Caudate nucleus (tissue), 63 donors: ENCODE measurements at places on chromosomes 11 and 22.

DNA sequence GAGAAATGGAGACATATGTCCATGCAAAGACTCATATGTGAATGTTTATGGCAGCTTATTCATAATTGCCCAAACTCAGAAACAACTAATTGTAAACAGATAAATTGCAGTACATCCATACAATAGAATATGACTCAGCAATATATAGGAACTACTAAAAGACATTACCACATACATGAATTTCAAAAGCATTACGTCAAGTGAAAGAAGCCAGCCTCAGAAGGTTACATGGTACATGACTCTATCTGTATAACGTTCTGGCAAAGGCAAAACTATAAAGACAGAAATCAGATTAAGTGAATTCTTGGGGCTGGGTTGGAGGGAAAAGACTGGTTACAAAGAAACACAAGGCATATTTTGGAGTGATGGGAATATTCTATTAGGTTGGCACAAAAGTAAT lies 7.2 kb downstream of the KCTD21 start:
- DNase-seq: no peak

- DNase-seq: no peak
These were observed at the start of gene ELF5 for GRCh38 chr11:34513682-34514449. TSS of gene ELF5 (minus strand) at chr11:34513794. CDS start at chr11:34505749, 8,045 bp downstream.

GRCh38 chr22:32801537-32802236 lies at the start of gene TIMP3:
TSS of gene TIMP3 (plus strand) at chr22:32801705. CDS start at chr22:32802002, 297 bp downstream.
- peak; percentile 81 for DNase-seq

GRCh38 chr11:64879244-64879900 lies 951 bp upstream of the EHD1 start:
- peak; percentile 63 for DNase-seq

GRCh38 chr11:109994907-109995306 lies 98.3 kb upstream of the ZC3H12C start:
- DNase-seq: no peak

DNA sequence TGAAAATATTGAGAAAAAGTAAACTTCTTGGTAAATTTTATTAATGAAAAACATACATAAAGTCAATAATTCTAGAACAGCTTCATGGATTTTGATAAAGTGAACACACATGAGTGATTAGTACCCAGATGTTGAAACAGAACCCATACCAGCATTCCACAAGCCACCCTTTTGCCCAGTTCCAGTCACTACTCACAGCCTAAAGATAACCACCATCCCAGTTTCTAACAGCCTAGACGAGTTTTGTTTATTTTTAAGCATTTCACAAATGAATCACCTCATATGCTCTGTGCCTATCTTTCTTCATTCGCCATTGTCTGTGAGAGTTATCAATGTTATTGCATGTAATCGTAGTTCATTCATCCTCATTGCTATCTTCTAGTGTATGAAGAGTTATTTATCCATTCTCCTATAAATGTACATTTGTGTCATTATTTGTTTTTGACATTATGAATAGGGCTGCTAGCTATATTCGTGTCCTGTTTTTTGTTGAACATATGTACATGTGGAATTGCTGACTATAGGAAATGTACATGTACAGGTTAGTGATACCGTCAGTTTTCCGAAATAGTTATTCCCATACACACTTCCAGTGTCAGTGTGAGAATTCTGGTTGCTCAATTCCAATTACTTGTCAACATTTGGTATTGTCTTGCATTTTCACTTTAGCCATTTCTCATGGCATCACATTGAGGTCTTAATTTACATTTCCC lies 44.5 kb upstream of the TEAD1 start:
- no peak for DNase-seq

DNA sequence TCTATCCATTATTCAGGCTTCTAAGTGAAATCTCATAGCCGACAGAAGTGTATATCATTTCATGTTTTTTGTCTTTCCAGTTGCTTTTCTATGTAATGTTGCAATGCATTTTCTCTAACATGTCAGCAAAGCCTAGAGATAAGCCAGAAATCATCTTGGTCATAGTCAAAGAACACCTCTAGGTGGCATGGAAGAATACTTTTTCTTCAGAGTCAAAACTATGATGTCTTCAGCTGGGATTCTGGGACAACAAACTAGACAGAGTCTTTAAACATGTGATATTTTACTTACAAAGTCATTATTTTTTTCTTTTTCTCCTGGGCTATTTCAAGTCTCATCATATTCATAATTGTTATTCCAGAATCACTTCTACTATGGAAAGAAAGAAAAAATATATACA lies 4.4 kb downstream of the GAS2 start:
- DNase-seq: no peak

DNA sequence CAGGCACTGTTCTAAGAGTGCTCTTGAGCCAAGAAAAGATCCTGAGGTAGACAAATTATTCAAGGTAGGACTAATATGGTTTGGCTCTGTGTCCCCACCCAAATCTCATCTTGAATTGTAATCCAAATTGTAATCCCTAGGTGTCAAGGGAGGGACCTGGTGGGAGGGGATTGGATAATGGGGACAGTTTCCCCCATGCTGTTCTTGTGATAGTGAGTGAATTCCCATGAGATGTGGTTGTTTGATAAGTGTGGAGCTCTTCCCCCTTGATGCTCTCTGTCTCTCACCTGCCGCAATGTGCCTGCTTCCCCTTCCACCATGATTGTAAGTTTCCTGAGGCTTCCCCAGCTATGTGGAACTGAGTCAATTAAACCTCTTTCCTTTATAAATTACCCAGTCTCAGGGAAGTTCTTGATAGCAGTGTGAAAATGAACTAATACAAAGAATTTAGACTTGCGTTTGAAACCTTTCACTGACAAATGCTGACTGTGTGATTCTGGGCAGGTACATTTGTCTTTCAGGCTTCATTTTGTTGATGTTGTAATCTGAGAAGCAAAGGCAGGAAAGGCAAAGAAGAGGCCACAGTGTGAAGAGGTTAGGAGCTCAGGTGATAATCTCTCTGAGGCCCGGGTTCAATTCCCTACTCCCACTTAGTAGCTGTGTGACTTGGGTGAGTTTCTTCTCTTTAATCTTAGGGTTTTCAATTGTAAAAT lies 115.8 kb upstream of the PAX6 start:
- no peak for DNase-seq

DNA sequence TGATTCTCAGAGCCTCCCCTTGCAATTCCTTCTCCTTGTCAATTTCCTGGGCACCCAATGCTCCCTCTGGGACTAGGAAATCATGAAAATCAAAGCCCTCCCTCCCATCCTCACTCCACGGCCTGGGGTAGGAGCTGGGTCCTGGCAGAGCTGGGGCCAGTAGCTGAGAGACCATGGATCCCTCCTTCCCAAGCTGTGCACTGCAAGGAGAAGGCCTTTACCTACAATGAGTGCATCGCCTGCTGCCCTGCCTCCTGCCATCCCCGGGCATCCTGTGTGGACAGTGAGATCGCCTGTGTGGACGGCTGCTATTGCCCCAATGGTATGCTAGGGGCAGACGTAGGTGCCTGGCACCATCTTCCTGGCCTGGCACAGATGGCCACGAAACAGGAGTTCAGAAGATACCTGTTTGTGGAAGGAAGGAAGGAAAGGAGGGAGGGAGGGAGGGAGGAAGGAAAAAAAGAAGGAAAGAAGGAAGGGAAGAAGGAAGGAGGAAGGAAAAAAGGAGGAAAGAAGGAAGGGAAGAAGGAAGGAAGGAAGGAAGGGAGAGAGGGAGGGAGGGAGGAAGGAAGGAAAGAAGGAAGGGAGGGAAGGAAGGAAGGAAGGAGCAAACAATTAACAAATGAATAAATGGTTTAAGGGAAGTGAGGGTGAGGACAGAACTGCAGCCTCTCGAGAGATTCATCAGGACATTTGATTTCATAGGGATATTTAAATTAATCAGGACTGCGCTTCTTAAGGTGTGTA lies 12.5 kb downstream of the OTOG start:
- no peak for DNase-seq

DNA sequence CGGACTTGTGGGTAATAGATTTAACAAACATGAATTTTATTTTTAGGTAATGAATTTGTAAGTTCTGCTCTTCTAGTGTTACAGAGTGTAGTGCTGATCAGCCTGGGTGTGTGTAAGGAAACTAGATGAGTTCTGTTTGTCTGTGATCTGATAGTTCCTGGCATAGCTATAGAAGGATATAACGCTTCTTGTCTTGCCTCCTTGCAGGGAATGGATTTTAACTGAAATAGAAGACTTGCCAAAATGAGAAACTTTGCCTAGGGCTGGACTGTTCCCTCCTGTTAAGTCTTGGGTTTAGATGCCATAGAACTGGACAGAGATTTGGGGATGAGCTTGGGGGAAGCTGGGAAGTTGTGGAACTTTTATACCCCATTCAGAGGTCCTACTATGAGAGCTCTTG lies 11.6 kb downstream of the CCDC81 start:
- no peak for DNase-seq

GRCh38 chr11:85665733-85666132 lies 804 bp upstream of the CREBZF start:
- no peak for DNase-seq

DNA sequence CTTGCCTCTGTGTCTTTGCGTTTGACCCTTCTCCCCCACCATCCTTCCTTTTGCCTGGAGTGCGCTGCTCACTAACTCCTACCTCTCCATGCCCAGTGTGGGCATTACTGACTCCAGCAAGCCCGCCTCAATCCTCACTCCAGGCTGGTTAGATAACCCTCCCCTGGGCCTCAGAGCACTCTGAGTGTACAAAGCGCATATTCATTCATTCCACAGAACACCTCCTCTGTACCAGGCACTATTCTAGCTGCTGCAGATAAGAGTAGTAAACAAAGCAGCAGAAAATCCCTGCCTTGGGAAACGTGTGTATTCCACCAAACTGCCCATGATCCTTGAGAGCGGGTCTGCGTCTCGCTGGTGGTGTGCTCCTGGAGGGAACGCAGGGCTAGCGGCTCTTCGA lies 3.2 kb downstream of the SLC22A8 start:
- DNase-seq: no peak

DNA sequence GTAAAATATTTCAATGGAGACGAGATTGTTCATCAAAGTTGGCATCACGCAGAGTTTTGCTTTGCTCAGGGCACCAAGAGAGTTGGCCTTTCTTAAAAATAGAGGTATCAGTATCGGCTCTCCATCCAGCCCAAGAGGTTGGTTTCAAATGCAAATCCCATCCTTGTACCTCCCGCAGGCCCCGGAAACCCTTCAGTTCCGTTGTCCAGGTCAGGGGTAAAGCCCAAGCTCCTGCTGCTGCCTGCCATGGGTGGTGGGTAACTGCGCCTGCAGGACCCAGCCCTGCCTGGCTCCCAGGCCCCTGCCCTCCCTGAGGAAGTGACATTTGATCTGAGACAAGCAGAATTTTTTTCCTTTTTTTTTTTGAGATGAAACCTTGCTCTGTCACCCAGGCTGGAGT lies 49.3 kb upstream of the RTL6 start:
- no peak for DNase-seq

DNA sequence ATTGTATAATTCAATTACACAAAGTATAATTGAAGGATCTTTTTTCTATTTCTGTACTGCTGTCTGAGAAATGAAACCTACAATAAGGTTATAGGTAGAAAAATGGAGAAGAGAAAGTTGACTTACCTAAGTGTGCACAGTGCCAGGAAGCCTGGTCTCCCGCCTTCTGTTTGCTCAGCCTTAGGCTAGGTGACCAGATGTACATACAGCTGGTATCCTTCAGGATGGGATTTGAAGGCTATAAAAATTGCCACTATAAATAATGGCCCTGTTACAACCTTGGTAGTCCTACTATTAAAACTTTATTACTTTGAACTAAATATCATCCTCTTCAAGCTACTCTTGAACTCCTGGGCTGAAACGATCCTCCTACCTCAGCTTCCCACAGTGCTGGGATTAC lies 19.7 kb downstream of the OR51E2 start:
- DNase-seq: no peak

GRCh38 chr11:130420478-130421198 lies 7.8 kb downstream of the ADAMTS8 start:
- no peak for DNase-seq

GRCh38 chr11:30561691-30562415 lies 24.3 kb downstream of the MPPED2 start:
- DNase-seq: no peak

DNA sequence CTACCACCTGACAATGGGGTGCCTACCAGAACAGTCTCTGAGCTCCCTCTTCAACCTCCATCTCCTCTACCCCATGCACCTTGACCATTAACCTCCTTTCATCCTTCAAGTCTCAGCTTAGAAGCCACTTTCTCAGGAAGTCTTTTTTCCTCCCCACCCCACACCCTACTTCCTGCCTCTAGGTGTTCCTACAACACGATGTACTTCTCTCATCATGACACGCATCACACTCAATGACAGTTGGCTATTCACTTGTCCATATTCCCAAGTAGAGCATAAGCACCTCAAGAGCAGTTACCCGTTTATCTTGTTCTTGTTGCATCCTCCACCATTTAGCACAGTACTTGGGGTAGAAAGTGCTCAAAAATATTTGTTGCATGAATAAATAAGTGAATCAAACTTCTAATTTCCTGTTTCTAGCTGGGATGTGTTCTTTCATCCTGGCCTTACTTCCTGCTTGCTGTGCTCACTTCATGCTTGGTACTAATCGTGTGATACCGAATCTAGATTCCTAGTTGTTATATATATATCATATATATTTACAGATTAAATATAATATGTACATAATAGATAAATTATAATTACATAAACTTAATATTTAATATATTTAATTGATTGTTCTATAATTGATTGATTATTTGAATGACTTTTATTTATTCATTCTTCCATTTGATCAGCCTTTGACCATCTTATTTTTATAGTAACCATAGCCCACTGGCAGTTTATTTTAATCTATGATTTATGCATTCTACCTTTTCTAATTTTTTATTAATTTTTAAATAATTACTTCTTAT lies 177.5 kb upstream of the TMEM45B start:
- DNase-seq: no peak

DNA sequence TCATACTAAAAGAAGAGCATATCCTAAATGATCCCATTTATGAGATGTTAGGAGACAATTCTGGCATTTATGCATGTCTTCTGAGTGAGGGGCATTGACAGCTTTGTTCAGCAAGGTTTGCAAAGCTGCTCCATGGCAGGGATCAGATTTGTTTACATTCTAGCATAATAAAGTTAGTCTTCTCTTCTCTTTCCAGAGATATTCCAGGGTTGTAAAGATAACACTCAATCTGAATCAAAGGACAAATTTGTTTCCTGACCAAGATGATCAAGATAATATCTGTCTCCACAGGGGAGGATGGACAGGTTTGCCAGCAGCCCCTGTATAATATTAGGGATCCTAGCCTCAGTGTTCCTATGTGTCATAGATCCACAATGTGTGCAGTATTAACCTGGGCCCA lies 77.5 kb upstream of the ZC3H12C start:
- no peak for DNase-seq

GRCh38 chr11:83249972-83250593 lies 36.1 kb downstream of the CCDC90B start:
- DNase-seq: no peak

GRCh38 chr11:65377036-65377435 lies 5.4 kb downstream of the SLC25A45 start:
- no peak for DNase-seq
